ENCODE measurements at places on chromosomes 13 and 19. TPM values are rescaled to one million over a fixed set of nuclear protein-coding genes. Genes with fewer than 3 reads are reported as not detected.

Gene NDUFA3
- 117 TPM for total RNA-seq

Gene UGGT2
- 0.20 TPM for total RNA-seq

Gene F10
- not detected for total RNA-seq

Gene EFNA2
- not detected for total RNA-seq

Gene ZNF823
- total RNA-seq: 4.6 TPM

Gene SPACA4
- not detected for total RNA-seq

Gene LILRB4
- total RNA-seq: 0.69 TPM

Gene LAIR1
- 13.1 TPM for total RNA-seq

GRCh38 chr13:48728226-48728625 lies 74.5 kb downstream of the CYSLTR2 start:
- no peaks in the 10 kb centered on the region for H3K4me1 ChIP-seq
- H3K36me3 ChIP-seq: no peaks in the 10 kb centered on the region
- H3K27me3 ChIP-seq: no peaks in the 10 kb centered on the region
- DNase-seq: no peak
- no peak overlapping the region for H3K27ac ChIP-seq
- H3K4me3 ChIP-seq: no peak overlapping the region

DNA sequence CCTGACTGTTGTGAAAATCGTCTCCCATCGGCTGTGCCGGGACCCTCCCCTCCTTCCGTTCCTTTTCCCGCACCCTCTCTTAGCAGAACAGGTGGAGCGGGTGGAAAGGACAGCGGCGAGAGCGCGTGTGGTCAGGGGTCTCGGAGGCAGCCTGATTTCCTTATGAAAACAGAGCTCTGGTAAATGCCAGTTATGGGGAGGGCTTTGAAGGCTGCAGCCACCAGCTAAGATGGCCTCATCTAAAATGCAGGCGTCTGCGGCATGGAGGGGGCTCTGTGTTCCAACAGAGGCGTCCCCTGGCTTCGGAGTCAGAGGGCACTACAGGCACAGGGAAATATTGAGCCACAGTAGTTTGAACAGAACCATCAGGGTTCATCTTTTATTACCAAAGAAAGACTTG lies 93.8 kb upstream of the SOX1 start:
- no peaks in the 10 kb centered on the region for H3K36me3 ChIP-seq
- H3K27me3 ChIP-seq: no peaks in the 10 kb centered on the region
- no peak overlapping the region for H3K4me3 ChIP-seq
- H3K4me1 ChIP-seq: no peaks in the 10 kb centered on the region

DNA sequence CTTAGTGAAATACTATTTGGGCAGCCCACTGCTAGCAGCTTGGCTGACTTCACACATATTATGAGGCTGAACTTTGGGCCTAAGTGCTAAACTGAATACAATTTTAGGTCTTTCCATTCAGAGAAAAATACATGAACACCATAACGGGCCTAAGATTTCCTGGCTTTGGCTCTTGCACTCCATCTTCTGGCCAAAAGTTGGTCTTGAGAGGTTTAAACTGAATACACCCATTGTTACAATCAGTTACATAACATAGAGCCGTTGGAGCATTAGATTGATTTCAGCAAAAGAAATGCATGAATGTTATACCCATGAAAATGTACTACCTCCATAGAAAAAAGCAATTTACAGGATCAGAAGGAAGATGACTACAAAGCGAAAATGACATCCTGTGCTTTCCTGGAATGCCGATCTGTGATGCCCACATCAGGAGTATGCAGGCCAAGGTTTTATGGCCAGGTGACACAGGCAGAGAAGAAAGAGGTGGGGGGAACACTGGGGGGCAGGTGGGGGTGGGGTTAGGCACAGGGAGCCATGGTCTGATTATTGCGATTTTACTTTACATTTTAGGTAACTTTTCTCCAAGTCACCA lies 11.1 kb upstream of the SHISA2 start:
- H3K4me1 ChIP-seq: no peaks in the 10 kb centered on the region
- no peaks in the 10 kb centered on the region for H3K27me3 ChIP-seq
- no peak overlapping the region for H3K4me3 ChIP-seq
- DNase-seq: no peak
- no peaks in the 10 kb centered on the region for H3K36me3 ChIP-seq

DNA sequence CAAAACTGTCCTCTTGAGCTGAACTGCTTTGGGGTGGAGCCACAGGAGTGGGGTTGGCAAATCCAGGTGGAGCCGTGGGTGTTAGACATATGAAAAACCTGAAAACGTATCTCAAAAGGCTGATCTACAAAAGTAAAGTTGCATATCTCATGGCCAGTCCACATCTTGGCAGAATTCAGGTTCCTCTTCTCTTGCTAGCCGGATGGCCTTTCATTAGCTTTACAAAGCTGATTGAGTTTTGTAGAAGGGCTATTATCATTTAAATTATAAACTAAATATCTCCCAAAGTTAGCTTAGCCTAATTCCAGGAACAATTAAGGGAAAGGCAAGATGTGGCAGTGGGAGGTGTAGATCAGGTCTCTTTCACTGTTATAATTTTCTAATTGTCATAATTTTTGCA lies 1427.7 kb downstream of the EFNB2 start:
- H3K27me3 ChIP-seq: no peaks in the 10 kb centered on the region
- no peaks in the 10 kb centered on the region for H3K4me1 ChIP-seq
- H3K36me3 ChIP-seq: no peaks in the 10 kb centered on the region
- DNase-seq: no peak
- H3K4me3 ChIP-seq: no peak overlapping the region
- no peak overlapping the region for H3K27ac ChIP-seq

DNA sequence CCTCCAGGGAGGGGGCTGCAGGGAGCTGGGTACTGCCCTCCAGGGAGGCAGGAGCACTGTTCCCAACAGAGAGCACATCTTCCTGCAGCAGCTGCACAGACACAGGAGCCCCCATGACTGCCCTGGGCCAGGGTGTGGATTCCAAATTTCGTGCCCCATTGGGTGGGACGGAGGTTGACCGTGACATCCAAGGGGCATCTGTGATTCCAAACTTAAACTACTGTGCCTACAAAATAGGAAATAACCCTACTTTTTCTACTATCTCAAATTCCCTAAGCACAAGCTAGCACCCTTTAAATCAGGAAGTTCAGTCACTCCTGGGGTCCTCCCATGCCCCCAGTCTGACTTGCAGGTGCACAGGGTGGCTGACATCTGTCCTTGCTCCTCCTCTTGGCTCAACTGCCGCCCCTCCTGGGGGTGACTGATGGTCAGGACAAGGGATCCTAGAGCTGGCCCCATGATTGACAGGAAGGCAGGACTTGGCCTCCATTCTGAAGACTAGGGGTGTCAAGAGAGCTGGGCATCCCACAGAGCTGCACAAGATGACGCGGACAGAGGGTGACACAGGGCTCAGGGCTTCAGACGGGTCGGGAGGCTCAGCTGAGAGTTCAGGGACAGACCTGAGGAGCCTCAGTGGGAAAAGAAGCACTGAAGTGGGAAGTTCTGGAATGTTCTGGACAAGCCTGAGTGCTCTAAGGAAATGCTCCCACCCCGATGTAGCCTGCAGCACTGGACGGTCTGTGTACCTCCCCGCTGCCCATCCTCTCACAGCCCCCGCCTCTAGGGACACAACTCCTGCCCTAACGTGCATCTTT lies 7.8 kb upstream of the CEACAM5 start:
- no peak overlapping the region for H3K4me3 ChIP-seq
- H3K27ac ChIP-seq: no peak overlapping the region
- no peaks in the 10 kb centered on the region for H3K27me3 ChIP-seq
- H3K4me1 ChIP-seq: no peaks in the 10 kb centered on the region
- DNase-seq: no peak
- H3K36me3 ChIP-seq: no peaks in the 10 kb centered on the region

DNA sequence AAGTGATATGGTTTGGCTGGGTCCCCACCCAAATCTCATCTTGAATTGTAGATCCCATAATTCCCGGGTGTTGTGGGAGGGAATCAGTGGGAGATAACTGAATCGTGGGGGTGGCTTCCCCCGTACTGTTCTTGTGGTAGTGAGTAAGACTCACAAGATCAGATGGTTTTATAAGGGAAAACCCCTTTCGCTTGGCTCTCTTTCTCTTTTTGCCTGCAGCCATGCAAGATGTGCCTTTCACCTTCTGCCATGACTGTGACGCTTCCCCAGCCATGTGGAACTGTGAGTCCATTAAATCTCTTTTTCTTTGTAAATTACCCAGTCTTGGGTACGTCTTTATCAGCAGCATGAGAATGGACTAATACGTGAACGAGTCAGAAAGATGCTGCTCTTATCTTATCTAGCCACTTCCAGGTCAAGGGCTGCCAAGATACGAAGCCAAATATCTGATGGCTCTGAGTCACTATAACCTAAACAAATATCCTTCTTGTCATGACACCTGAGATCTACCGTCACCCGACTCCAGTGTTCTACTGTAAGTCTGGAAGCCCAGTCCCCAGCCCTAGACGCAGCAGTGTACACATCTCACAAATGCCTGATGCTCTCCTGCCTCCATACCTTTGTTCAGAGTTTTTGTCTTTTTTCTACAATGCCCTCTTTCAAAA lies 45.9 kb downstream of the SLC15A1 start:
- H3K27ac ChIP-seq: no peak overlapping the region
- DNase-seq: no peak
- no peak overlapping the region for H3K4me3 ChIP-seq
- no peaks in the 10 kb centered on the region for H3K4me1 ChIP-seq
- no peaks in the 10 kb centered on the region for H3K27me3 ChIP-seq

DNA sequence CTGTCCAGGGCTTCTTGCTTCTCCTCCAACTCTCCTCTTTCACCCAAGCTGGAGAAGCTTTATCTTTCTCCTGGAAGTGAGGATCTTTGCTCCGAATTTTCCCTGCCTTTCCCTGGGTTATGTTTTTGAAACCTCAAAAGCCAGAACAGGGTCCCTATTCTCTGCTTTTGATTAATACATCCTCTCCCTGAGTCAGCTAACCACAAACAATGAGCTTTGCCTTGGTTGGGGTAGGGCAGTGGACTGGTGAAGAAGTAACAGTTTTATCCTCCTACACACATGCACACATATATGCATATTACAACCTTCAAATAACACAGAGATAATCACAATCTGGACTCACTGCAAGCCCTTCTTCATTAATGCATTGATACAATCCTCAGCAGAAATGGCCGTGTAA lies 44.6 kb downstream of the DLEU7 start:
- H3K27ac ChIP-seq: no peak overlapping the region
- no peaks in the 10 kb centered on the region for H3K4me1 ChIP-seq
- DNase-seq: no peak
- no peaks in the 10 kb centered on the region for H3K36me3 ChIP-seq
- no peak overlapping the region for H3K4me3 ChIP-seq

- peaks cover 7% of the 10 kb centered on the region for H3K4me1 ChIP-seq
- H3K4me3 ChIP-seq: no peak overlapping the region
- H3K27ac ChIP-seq: no peak overlapping the region
- H3K27me3 ChIP-seq: no peaks in the 10 kb centered on the region
- DNase-seq: no peak
- no peaks in the 10 kb centered on the region for H3K36me3 ChIP-seq
These were observed 100.7 kb downstream of the CRYL1 start for GRCh38 chr13:20424949-20425348.

DNA sequence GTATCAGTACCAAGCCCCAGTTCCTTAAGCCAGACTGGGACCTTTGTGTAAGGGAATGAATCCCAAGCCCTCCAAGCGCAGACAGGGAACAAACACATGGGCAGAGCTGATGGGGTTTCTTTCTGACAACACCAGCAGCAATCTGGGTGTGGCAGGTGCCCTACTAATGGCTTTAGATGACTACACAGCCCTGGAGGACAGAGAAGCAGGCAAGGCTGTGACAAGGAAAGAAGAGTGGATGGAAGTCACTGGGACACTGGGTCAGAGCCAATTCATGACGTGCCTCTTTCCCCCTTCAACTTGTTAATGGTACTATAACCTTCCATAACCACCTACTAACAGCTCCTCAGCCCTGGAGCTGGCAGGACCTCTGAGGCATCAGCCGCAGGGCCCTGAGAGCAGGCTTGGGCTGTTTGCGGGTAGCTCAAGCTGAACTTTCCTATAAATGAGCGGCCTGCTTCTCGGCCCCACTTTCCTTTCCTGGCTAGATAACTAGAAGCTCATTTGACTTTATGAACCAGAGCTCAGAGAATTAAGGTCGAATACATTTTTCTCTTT lies 38.9 kb downstream of the RASL11A start:
- no peak overlapping the region for H3K4me3 ChIP-seq
- no peak for DNase-seq

DNA sequence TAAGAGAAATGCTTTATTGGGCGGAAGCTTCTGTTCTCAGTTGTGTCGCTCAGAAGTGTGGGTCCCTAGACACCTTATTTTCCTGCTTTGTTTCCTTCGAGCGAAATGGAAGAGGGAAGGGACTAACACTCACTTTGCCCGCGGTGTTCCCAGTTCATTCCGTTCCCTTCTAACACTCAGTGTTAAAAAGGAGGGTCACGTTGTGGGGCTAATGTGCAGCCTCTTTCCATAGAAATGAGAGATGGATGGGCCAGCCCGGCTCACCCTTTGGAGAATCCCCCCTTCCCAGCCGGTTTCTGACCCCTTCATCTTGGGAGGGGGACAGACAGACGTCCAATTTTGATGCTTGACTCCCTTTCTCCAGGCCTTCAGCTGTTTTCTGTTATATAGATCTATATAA lies 2.3 kb downstream of the ATP11A start:
- H3K36me3 ChIP-seq: no peaks in the 10 kb centered on the region
- no peaks in the 10 kb centered on the region for H3K27me3 ChIP-seq
- H3K27ac ChIP-seq: no peak overlapping the region
- no peak for DNase-seq

GRCh38 chr13:43916828-43917227 lies 37.1 kb downstream of the LACC1 start:
- no peaks in the 10 kb centered on the region for H3K36me3 ChIP-seq
- no peaks in the 10 kb centered on the region for H3K27me3 ChIP-seq
- no peak overlapping the region for H3K27ac ChIP-seq
- H3K4me1 ChIP-seq: no peaks in the 10 kb centered on the region

- H3K36me3 ChIP-seq: peaks cover 6% of the 10 kb centered on the region
- H3K27me3 ChIP-seq: no peaks in the 10 kb centered on the region
- peak; percentile 85 for DNase-seq
- H3K4me3 ChIP-seq: peak overlapping the region; percentile 66
- H3K27ac ChIP-seq: peak overlapping the region; percentile 94
These were observed 1.4 kb downstream of the CIC start for GRCh38 chr19:42270346-42271044.
